ENCODE measurements at places on chromosomes 3 and 15. TPM values are rescaled to one million over a fixed set of nuclear protein-coding genes. Genes with fewer than 3 reads are reported as not detected.

DNA sequence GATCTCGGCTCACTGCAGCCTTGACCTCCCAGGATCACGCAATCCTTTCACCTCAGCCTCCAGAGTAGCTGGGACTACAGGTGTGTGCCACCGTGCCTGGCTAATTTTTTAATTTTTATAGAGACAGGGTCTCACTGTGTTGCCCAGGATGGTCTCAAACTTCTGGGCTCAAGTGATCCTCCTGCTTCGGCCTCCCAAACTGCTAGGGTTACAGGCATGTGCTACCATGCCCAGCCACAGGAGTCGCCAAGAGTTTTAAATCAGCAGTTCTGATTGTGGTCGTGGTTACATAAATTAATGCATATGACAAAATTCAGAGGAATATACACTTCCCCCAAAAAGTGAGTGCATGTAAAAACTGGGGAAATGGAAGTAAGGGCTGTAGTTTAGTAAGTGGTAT lies 32.9 kb downstream of the MEGF11 start:
- no peaks in the 10 kb centered on the region for H3K36me3 ChIP-seq
- peaks cover 9% of the 10 kb centered on the region for H3K27me3 ChIP-seq
- DNase-seq, result no peak
- H3K4me1 ChIP-seq, result no peaks in the 10 kb centered on the region
- H3K27ac ChIP-seq, result no peak overlapping the region

GRCh38 chr15:49135911-49136310 lies 19.5 kb downstream of the COPS2 start:
- H3K4me1 ChIP-seq, result peaks cover 14% of the 10 kb centered on the region
- peaks cover 43% of the 10 kb centered on the region for H3K36me3 ChIP-seq
- no peak for DNase-seq

DNASE1L3 gene
- total RNA-seq, result not detected

CCR4 gene
- 2.9 TPM for total RNA-seq
